ENCODE measurements at places on chromosomes 16 and 17. TPM values are rescaled to one million over a fixed set of nuclear protein-coding genes. Genes with fewer than 3 reads are reported as not detected.

Gene HS3ST6
- total RNA-seq: not detected

Gene CCL23
- total RNA-seq: not detected

DNA sequence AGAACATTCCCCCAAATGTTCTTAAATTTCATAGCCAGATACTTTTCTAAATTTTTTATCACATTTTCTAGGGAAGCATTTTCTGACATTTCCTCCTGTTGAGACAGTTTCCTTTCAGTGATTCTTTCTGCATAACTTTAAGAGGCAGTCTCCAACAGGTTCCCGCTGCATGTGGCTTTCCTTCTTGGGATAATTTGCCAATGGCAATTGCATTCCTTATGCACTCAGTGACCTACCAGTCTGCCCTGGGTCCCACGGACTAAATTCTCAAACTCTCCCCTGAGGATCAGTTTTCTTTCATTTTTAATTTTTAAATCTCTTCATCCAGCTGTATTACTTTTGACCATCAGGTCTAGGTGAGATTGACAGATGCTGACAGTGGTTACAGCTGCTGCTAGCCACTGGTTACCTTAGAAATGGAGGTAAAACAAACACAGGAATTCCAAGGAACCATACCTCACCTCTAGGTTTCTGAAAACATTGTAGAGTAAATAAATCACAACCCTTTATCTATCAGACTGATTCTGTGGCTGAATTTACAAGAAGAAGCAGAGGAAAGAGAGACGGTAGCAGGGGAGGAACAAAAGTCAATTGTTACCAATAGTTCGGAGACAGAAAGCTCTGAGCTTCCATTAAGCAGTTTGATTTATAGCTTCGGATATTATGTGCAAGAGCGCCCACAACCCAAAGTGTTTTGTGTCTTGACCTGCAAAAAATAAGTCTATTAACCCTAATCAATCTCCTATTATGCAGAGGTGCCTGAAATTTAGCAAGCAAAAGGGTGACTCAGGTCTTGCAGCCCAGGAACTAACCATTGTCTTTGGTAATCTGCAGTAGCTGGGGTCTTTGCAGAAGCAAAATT, 216.0 kb downstream of the PMP22 start:
- no peak for DNase-seq

DNA sequence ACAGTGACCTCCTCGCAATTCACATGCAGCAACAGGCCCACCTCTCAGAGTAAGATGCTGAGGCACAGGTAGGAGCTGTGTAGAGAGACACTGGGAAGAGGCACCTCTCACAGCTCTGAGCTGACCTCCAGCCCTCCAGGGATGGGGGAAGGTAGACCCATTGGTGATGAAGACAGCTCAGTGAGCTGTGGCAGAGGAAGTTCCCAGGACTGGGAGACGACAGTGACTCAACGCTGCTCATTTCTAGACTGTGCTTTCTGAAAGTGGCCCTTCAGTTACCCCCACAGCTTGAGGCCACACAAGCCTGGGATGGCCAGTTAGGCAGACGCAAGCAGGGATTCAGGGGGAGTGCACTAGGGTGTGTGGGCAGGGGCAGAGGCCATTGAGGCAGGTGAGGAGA, 2073.2 kb downstream of the TP53TG3F start:
- DNase-seq: no peak

- no peak for DNase-seq
Measured at GRCh38 chr17:62867303-62867702, 59.2 kb upstream of the MARCHF10 start.

All from right atrium auricular region (tissue), 2 donors.